ENCODE measurements at places on chromosomes 5 and 9.

DNA sequence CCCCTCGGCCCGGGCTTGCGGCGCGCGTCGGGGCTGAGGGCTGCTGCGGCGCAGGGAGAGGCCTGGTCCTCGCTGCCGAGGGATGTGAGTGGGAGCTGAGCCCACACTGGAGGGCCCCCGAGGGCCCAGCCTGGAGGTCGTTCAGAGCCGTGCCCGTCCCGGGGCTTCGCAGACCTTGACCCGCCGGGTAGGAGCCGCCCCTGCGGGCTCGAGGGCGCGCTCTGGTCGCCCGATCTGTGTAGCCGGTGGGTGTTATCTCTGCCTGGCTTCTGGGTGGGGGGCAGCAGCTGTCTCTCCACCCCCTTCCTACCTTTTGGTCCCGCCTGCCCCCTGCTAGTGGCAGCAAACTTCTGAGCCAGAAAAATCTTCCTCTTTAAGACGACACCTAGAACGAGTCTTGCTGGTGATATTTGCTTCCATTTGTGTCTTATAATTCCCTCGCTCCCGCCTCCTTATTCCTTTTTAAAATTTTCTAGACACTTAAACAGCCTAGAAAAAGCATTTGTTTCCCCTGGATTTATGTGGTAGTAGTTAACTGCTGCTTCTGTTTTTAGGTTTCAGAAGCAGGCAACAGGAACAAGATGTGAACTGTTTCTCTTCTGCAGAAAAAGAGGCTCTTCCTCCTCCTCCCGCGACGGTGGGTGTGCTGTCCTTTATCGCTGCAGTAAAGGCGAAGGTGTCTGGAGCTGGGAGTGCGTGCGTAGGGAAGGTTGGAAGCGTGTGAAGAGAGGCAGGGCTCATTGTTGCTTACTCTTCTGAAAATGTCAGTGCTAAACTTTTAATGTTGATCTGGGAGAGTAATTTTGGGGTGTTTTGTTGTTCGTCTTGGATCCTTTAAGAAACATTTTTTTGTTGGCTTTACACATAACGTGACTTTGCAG, 554 bp downstream of the JAK2 start:
- DNase-seq = no peak

GRCh38 chr9:95907794-95908193, 32.3 kb downstream of the ERCC6L2 start:
- no peak for DNase-seq

DNA sequence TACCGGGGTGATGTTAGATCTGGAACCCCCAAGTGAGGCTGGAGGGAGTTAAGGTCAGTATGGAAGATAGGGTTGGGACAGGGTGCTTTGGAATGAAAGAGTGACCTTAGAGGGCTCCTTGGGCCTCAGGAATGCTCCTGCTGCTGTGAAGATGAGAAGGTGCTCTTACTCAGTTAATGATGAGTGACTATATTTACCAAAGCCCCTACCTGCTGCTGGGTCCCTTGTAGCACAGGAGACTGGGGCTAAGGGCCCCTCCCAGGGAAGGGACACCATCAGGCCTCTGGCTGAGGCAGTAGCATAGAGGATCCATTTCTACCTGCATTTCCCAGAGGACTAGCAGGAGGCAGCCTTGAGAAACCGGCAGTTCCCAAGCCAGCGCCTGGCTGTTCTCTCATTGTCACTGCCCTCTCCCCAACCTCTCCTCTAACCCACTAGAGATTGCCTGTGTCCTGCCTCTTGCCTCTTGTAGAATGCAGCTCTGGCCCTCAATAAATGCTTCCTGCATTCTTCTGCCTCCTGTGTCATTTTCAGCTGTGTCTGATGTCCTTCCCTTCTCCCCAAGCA, 2.3 kb upstream of the MYOZ3 start:
- DNase-seq = no peak

DNA sequence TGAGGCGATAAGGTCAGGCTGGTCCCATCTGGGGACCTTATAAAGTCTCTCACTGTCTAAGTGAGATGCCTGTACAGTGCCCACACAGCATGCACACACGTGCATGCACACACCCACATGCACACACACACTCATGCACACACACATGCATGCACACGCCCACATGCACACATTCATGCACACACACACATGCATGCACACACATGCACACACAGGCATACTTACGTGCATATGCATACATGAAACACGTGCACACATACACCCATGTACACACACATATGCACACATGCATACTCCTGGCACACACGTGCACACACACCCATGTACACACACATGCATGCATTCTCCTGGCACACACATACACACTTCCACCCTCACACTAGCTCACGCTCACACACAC, 12.2 kb downstream of the COL23A1 start:
- no peak for DNase-seq

GRCh38 chr5:96329886-96330529, 103.0 kb downstream of the PCSK1 start:
- DNase-seq = no peak

- no peak for DNase-seq
Observed at GRCh38 chr5:96517295-96517694, 84.2 kb upstream of the PCSK1 start.

- no peak for DNase-seq
Observed at GRCh38 chr5:124252747-124253146, 493.7 kb downstream of the ZNF608 start.

- DNase-seq = no peak
Observed at GRCh38 chr5:82439750-82440445, 161.7 kb upstream of the RPS23 start.

GRCh38 chr5:17912794-17913193, 278.5 kb downstream of the TAF11L14 start:
- no peak for DNase-seq

GRCh38 chr9:70475211-70475610, 60.8 kb upstream of the KLF9 start:
- DNase-seq = no peak

DNA sequence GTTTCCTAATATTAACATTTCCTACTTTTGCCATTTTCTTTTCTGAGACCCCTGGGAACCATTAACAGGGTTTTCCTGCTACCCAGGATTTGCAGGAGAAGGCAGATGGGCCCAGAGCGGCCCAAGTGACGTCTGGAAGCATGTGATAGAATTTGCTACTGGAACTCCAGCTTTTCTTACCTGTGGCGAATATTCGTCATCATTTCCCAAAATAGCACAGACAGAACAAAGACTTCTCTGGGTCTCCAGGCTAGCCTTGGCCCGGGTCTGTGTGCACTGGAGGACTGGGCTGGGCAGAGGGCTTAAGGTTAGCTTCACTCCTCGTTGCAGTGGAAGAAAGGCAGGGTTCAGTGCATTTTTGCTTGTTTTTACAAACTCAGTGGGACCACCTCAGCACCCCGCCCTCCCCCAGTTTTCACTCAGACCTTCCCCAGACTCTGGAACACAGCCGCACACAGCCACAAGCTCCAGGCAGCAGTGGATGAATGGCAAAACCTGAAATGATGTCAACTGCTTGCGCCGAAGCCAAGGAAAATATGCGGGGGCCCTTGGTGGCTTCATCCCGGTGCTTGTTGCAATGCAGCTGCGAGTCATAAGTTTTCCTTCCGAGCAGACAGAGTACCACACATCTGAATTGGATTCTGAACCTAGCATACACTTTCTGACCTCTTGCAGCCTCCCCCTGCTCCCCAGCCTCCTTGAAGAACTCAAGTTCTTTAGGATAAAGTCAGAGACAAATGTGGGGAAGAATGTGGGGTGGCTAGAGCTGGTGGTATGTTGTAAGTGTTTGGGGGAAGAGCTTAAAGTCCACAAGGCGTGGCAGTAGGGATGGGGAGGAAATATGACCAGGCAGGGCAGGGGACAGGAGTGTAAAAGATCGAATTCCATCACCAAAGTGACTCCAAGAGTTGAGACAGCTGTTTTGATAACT, 586.0 kb downstream of the CCDC171 start:
- DNase-seq = no peak

- DNase-seq = no peak
Observed at GRCh38 chr9:114484215-114484853, 20.9 kb downstream of the WHRN start.

- DNase-seq = peak; percentile 64
Observed at GRCh38 chr5:180803181-180804128, 849 bp upstream of the MGAT1 start.

DNA sequence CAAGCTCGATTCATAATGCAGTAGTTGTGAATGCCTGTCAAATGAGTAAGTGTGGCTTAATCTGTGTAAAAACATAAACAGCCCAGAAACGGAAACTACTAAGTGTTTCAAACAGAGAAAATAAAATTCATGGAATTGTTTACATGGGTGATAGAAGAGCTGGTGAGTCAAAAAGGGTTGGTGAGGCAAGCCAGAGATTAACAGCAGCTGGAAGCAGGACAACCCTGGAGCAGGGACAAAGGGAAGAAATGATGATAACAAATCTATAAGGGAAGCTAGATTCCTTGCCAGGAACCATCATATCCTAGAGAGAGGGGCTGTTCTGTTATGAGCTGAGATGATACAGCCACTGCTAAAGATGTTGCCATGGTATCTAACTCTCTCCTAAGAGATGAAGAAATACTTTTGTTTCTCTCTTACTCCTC, 18.0 kb upstream of the PRR16 start:
- DNase-seq = no peak

DNA sequence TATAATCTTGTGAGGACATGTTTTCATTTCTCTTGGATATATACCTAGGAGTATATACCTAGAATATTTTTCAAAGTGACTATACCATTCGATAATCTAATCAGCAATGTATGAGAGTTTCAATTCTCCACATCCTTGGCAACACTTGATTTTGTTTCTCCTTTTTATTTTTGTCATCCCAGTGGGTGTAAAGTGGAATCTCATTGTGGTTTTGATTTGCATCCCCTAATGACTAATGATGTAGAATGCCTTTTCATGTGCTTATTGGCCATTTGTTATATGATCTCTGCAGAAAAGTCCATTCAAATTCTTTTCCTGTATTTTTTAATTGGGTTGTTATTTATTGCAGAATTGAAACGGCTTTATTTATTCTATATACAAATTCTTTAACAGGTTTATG, 15.2 kb downstream of the ZCCHC9 start:
- no peak for DNase-seq

DNA sequence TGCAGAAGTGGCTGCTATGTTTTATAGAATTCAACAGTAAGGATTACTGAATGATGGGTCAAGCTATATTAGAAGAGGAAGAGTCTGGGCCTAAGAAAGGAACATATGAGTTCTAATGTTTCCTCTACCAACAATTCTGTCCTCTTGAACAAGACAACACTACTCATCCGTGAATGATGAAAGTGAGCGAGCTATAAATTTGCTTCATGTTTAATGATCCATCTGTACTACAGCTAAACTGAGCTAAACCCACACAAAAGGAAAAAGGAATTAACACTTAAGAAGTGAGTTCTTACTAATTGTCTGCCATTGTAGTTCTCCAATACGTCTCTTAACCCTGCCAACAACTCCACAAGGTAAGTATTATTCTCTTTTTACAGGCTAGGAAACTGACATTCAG, 204.4 kb downstream of the GLIS3 start:
- DNase-seq = no peak

DNA sequence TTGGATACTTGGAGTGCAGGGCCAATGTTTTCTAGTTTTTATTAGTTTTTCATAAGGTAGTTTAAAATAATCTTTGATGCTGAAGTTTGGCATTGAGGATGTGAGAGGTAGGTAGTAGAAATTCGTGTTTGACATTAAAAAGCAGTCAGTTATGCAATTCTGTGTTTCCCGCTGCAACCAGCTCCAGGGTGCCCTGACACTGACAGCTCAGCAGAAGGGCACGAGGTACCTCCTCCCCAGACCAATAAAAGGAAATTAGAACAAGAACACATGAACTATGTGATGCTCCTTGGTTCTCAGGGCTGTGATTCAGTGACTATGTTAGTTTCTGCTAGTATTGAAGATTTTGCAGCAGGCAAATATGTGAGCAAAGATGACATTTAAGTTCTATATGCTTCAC, 40.2 kb downstream of the NSUN2 start:
- no peak for DNase-seq

- DNase-seq = no peak
Observed at GRCh38 chr5:133881576-133882388, 86.6 kb downstream of the C5orf15 start.

DNA sequence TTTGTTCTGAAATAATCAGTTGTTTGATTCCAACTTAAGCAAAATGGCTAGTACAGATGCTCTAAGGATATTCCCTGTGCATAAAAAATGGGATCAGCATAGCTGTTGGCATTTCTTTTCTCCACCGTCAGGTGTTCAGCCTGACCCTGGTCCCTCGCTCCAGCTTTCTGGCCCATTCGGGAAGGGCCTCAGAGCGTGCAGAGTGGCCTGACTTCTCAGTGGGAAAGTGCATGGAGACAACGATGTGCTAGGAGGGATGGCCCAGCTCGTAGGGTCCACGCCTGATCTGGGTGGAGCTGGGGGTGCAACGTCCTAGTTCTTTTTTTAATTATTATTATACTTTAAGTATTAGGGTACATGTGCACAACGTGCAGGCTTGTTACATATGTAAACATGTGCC, 319.1 kb upstream of the IRX4 start:
- no peak for DNase-seq

- DNase-seq = no peak
Observed at GRCh38 chr9:35338086-35338485, 151.8 kb upstream of the RUSC2 start.

DNA sequence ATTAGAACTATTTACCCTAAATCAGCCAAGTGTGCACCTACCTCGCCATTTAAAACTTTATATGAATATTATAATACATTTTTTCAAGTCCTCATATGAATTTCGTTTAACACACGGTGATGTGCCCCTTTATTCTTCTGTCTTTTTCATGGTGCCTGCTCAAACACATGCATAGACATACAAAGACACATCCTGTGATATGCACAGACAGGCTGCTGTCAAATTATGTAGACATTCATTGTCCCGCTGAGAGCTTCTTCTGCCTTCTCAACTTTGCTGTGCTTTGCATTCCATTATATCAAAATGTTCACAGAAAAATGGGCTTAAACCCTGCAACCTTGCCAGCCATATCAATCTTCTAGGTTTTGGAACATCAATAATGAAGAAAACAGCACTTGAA, 193.8 kb downstream of the NTRK2 start:
- DNase-seq = no peak

- DNase-seq = no peak
Observed at GRCh38 chr5:10625700-10626472, 62.0 kb downstream of the ANKRD33B start.

DNA sequence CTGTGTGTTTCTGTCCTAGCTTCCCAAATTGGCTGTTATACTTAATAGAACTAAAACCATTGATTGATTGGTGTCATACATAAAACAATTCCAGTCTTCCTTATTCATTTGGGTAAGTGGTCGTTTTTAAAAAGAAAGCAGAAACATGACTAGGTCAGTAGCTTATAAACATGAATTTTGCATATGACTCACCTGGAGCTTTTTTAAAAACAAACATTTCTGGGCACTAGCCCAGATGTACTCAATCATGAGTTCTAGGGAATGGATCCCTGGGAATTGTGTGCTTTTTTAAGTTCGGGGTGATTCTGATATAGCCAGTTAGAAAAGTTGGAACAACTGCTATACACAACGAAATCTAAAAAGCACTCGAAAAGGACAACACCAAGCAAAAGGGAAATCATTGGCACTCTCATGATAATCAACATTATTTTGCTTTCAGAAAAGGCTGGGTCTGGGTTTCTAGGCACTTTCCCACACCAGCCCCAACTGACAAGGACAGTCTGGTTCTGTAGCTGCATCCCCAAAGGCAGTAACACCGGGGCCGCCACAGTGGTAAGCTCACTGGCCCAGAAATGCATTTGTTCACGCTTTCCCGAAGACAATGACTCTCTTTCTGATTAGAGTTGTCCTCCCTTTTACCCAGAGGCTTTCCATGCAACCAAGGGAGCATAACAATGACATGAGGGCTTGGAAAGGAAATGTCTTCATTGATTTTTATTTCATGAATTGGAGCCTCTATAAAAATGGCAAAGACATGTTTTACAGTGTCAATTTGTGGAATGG, 664.9 kb upstream of the WWC1 start:
- no peak for DNase-seq

Measured in stimulated activated CD4-positive, alpha-beta T cell treated with anti-CD3 and anti-CD28 coated beads, TNF-alpha, amount 100 ng/mL, for 1 hour (primary cell).